ENCODE measurements at places on chromosomes 12 and 14.

DNA sequence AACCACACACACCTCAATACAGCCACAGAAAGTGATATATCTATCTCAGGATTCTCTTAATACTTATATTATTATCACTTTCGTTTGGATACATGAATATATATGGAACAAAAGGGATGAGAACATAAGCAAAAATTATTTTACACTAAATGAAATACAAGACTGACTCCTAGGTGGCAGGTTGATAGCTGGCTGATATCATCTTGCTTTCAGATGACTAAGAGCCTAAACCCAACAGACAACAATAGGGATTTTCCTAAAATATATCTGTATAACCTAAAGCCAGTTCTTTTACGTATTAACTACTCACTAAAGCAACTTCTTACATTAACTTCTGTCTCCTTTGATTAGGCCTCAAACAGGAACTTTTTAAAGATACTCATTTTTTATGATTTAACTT lies 65.1 kb downstream of the BAZ1A start:
- no peak for DNase-seq

DNA sequence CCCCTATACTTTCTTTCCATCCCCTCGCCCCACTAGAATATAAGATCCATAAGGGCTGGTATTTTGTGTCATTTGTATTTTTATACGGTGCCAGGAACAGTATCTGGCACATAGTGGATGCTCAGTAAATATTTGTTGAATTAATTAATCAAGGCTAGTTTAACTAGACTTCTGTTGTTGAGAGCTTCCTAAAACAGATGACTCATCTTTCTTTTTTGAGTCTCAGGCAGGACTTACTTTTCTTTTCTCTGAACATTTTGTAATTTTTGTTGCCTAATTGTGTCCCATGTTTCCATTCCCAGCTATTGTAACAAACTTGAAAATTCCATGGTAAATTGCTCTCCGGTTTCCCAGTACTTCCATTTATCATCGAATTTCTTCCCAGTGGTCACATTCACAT lies 16.7 kb downstream of the STK38L start:
- DNase-seq, result no peak

DNA sequence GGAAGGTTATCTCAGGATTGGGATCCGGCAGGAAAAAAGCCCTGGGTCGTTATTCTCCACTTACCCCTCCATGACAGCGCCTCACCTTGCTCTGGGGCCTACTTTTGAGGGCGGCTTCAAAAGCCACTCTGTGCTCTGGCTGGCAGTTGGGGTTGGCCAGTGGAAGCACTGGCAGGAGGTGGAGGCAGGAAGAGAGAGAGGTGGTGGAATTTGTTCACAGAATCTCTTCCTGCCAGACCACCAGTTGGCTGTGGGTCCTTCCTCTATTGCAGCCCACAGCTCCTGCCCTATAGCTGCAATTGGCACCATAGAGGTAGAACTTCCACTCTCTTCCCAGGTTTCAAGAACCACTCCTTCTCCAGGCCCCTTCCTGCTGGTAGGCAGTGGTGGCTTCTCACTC lies 32.7 kb upstream of the SDR39U1 start:
- DNase-seq, result no peak

- no peak for DNase-seq
These were observed 153.5 kb upstream of the USP15 start for GRCh38 chr12:62106547-62107185.

DNA sequence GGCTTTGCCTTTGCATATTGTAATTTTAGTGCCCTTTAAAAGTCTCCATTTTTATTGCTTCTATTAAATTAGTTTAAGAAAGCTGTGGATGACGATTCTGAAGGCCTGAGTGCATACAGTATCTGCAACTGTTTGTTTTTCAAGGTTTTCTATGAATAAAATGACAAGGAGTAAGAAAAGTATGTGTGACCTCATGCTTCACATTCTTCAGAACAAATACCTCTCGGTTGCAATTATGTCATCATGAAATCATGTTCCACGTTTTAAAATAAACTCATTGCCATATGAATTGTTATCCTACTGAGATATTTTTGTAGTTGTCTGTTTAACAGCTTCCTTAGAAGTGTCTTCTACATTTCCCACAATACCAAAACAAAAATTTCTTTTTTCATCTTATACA lies 374.6 kb downstream of the MDGA2 start:
- peak; percentile 20 for DNase-seq

DNA sequence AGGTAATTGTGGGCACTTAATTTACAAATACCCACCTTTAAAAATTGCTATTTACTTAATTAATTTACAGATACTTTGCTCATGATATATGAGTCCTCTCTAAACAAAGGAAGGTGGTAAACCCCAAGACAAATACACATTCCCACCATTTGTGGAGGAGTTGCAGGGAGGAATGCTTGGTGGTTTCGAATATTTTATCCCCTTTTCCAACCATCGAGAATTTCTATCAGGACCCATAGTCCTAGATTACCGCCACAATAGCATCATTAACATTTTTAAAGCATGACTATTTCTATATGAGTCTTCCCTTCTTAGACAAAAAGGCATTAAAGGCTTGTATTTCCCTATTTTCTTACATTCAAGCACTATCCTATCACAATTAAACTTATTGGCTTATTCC lies 34.2 kb upstream of the PLEKHA5 start:
- no peak for DNase-seq

DNA sequence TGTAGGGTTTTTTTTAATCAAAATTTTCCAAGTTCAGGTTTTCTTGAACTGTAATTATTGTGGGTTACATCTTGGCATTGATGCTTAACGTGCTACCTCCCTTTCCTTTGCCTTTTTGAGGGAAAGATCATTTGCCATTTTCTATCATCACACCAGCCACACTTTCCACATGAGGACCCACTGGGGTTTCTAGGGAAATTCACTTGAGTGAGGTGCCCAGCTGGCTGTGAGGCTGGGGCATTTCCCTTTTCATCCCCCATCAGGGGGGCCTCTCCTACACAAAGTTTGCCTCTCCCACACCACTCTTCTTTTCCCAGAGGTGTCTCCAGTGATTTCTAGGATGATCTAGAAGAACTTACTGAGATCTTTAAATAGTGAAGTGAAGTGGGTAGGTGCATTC lies 335.7 kb downstream of the BMP4 start:
- no peak for DNase-seq

GRCh38 chr12:64752833-64753238 lies 6.4 kb downstream of the GNS start:
- DNase-seq, result no peak

- DNase-seq, result no peak
These were observed 10.9 kb downstream of the HDAC7 start for GRCh38 chr12:47808574-47809365.

- DNase-seq, result no peak
These were observed 131.1 kb downstream of the ACSS3 start for GRCh38 chr12:81209012-81209411.

GRCh38 chr12:59030415-59030814 lies 110.1 kb upstream of the LRIG3 start:
- no peak for DNase-seq

GRCh38 chr12:68403296-68403695 lies 71.1 kb upstream of the MDM1 start:
- no peak for DNase-seq

GRCh38 chr12:59429766-59430165 lies 166.1 kb upstream of the SLC16A7 start:
- DNase-seq, result no peak

- no peak for DNase-seq
These were observed 5.8 kb upstream of the DAAM1 start for GRCh38 chr14:59182641-59183040.

DNA sequence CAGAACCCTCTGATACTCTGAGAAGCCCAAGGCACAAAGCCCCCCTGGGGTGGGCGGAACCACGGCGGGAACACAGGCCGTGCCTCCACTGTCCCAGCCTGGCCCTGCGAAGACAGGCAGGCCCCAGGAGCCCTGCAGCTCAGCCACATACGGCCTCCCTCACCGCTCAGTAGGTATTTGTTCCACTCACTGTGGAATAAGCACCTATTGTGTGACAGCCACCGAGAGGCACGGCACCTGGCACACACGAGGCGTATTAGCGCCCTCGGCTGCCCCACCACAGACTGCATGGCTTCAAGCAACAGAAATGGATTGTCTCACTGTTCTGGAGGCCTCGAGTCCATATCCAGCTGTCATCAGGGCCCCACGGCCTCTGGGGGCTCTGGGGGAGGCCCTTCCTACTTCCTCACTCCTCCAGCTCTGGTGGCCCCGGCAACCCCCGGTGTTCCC lies 66.3 kb downstream of the NCOR2 start:
- DNase-seq, result no peak

DNA sequence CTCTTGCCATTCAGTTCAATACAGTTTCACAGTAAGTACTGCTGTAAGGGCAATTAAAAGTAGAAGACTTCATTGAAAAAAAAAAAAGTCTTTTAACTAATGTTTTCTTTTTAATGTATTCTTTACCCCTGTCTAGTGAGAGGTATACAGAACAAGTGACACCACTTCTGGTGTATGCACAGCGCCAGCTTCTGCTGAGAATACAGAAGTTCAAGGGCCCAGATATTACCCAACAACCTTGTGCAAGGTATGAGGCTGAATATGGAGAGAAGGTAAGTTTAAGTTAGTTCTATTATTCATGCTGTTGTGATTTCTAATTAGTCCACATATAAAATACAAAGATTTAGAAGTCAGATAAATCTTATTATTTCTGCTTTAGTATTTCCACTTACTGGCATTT lies 168.7 kb downstream of the CFAP54 start:
- no peak for DNase-seq

DNA sequence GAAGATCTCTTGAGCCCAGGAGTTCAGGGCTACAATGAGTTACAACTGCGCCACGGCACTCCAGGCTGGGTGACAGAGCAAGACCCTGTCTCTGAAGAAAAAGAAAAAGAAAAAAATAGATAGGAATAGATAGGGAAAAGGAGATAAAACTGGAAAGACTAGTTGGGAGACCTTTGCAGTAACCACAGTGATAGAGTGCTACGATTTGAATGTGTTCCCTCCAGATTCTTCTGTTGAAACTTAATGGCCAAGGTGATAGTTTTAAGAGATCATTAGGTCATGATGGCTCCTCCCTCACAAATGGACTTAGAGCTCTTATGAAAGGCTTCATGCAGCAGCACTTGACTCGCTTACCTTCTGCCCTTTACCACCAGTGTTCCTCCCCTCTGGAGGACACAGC lies 13.5 kb upstream of the ATF1 start:
- DNase-seq, result no peak

DNA sequence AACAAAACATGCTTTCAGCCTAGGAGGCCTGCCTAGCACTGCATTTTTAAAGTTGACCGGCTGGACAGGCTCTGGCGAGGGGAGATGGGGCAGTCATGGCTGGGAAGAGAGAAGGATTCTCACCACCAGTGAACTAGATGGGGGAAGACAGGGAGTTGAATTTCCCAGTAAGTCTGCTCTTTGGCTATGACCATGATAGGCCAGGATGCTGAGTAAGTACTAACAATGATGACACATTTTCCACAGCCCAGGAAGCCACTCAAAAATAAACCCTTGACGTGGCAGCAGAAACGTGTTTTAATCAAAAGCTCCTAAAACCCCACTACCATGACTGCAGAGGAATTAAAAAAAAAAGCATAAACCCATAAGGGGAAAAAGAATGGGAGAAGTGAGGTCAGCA lies 19.0 kb downstream of the KCTD10 start:
- no peak for DNase-seq

GRCh38 chr14:69005432-69006148 lies 26.5 kb upstream of the ACTN1 start:
- peak; percentile 62 for DNase-seq

- no peak for DNase-seq
These were observed 558 bp downstream of the TEX22 start for GRCh38 chr14:105398726-105399465.

GRCh38 chr12:52895726-52896189 lies 9.1 kb downstream of the KRT8 start:
- no peak for DNase-seq

DNA sequence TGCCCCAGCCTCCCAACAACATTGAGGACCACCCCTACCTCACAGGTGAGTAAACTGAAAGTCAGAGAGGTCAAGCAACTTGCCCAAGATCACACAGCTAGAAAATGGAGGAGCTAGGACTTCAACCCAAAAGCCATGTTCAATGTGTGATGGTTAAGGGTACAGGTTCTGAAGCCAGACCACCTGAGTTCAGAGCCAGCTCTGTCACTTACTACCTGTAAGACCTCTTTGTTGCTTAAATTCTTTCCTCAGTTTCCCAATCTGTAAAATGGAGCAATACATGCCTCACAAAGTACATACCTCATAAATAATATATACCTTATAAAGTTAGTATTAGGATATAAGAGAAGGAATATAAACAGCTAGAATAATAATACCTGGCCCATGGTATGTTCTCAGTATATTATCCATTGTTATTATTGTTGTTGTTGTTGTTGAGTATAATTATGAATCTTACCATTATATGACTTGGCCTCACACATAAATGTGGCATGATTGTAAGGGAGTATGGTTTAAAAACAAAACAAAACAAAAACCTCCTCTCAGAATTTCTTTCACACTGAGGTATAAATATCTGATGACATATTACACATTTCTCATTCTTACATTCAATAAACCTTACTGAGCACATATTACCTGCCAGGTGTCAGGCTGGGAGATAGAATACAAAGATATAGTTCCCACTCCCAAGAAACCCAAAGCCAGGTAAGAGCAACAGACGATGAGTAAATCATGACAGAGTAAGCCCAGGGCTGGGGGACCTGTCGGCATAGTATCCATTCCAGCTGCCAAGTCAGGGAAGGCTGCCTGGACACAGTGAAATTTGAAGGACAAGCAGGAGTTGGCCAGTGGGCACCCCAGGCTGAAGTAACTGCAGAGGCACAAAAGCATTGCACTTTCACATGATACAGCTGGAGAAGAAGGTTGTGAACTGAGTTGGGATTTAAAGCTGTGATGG lies 19.6 kb downstream of the CMKLR1 start:
- no peak for DNase-seq

DNA sequence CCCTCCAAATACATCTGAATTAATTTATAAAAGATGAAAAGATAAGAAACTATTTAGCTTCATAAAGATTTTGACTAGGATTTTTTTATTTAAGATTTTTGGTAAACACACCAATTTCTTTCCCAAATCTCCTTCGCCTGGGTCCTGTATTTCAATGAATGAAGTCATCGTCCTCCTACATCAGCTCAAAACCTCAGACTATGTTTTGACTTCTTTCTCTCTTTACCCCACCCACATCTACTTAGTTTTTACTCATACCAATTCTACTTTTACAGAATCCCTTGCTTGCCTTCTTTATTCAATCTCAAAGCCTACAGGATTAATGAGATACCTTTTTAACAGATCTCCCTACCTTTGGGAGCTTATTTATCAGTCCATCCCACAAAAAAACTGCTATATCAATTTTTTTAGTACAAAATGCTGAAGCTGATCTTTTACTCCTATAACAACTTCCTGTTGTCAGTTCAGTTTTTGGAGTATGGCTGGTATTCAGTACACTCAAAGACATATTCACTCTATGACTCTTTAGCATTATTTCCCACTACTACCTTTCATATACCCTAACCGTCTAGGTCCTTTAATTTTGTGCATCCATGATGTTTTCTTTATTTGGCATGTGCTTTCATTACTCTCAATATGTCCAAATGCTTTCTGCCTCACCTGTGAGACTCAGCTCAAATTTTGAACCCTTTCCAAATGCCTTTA lies 18.7 kb upstream of the CCDC91 start:
- DNase-seq, result no peak
